Transverse colon (tissue), 4 donors: ENCODE measurements at places on chromosomes 7 and 10. TPM values are rescaled to one million over a fixed set of nuclear protein-coding genes. Genes with fewer than 3 reads are reported as not detected.

Gene EMX2
- not detected for total RNA-seq

Gene GIMAP1
- total RNA-seq, result 0.40 TPM

Gene MYPN
- 1.5 TPM for total RNA-seq

Gene LRRD1
- not detected for total RNA-seq

- DNase-seq, result no peak
Observed at GRCh38 chr10:28778524-28778923, 101.2 kb downstream of the BAMBI start.

GRCh38 chr10:13916384-13916947 lies 329.7 kb downstream of the PRPF18 start:
- no peak for DNase-seq

GRCh38 chr7:108303332-108303731 lies 152.9 kb downstream of the NRCAM start:
- no peak for DNase-seq

DNA sequence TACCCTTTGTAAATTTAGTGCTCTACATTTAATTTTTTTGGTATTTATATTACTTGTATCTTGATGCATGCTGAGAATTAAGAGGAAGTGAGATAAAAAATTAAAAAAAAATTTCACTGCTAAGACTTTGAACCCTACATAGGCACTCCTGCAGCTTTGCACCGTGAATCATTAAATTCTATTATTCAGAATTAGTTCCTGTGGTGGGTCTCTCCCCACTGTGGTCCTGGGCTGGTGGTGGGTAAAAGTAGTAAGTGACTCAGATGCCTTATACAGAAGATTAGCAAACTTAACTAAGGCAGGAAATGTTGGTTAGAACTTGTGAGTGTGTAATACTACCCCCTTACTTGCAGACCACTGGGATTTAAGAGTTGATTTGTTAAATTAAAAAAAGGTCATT lies 72.6 kb downstream of the AP3M1 start:
- no peak for DNase-seq

DNA sequence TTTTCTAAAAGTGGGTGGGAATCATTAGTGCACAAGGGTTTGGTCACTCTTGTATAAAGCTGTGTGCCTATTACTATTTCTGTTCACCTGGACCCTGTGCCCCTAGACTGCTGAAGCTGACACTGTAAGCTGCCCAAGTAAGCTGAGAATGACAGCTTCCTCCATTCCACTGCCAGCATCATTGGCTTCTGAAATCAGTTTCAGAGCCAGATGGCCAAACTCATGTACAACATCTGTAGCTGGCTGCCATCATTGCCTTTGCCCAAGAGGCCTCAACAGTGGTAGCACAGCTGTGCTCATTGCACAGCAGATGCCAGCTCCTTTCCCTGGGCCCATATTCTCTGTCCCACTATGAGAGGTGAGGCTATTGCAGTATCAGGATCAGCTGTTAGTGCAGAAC lies 165.7 kb downstream of the CPEB3 start:
- no peak for DNase-seq

- DNase-seq, result no peak
Observed at GRCh38 chr10:115026746-115027140, 66.4 kb upstream of the ATRNL1 start.

GRCh38 chr7:37718585-37718984 lies 35.0 kb downstream of the GPR141 start:
- DNase-seq, result no peak

GRCh38 chr7:55458351-55458750 lies 93.2 kb downstream of the LANCL2 start:
- no peak for DNase-seq

DNA sequence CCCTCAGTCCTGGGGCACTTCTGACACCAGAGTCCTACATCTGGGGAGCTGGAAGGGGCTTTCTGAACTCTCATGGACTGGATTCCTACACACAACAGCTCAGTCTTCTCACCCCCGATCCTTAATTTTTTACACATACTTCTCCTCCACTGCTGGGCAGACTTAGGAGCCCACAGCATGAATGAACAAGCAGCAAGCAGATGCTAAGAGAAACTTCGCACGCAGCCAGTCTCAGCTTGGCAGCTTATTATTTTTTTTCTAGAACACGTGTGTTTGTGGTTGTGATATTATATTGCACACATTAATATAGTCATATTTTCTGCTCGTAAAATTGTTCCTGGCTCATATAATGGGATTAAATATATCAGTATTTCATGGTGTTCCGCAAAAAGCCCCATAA lies 50.9 kb upstream of the LOXL4 start:
- no peak for DNase-seq

Gene FAM24B
- total RNA-seq, result not detected

- no peak for DNase-seq
Observed at GRCh38 chr10:24894728-24895127, 57.7 kb downstream of the PRTFDC1 start.

GRCh38 chr10:103980288-103980906 lies 13.5 kb downstream of the SLK start:
- DNase-seq, result no peak

- no peak for DNase-seq
Observed at GRCh38 chr10:112214298-112214926, 30.8 kb upstream of the GPAM start.

- no peak for DNase-seq
Observed at GRCh38 chr7:93226310-93226709, at the start of gene HEPACAM2. HEPACAM2 (minus strand) TSS chr7:93226469.

GRCh38 chr10:22712956-22713852 lies 1.2 kb downstream of the PIP4K2A start:
- peak; percentile 40 for DNase-seq

DNA sequence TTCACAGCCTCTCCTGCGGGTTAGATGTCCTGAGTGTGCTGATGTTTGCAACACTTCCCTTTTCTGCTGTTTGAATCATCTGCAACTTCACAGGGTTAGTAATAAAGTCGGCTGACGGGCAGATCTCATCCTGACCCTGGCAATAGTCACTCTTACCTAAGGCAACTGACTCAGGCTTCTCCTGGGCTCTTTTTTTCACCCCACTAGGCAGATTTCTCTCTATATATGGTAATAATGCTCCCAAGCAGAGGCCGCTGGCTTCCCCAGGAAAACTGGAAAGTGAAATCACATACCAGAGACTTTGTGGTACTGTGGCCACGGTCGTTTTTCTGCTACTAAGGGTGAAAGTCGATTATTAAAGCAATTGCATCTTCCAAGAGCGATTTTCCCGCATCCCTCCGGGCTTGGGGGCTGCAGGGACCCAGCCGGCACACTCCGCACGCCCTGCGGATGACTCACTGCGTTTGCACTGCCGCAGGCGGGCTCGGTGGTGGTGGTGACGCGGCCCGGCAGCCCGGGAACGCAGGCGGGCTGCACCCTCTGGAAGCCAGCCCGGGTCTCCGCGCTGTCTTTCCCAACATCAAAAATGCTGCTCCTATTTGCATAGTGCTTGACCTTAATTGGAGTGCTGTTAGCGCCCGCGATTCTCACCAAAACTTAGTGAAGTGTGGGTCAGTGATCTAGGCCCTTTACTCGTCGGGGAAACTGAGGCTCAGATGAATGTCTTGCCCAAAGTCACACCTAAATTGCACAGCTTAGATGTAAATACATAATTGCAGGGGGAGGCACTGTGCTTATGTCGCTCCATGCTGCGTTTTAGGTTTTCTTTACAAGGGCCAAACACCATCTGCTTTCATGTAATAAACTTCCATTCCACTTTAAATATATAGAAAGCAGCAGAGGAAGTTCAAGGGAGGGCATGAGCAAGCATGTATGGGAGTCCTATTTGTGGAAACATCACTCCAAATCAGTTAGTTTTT lies 47.6 kb upstream of the ITGB1 start:
- DNase-seq, result peak; percentile 82

GRCh38 chr7:50560865-50561351 lies 4.3 kb downstream of the DDC start:
- no peak for DNase-seq

Gene KIF20B
- 3.3 TPM for total RNA-seq
